RKO (cell line): ENCODE measurements at places on chromosomes 11 and 22.
A peak's percentile ranks its signal among the peaks of the same experiment; 100 is the strongest.

DNA sequence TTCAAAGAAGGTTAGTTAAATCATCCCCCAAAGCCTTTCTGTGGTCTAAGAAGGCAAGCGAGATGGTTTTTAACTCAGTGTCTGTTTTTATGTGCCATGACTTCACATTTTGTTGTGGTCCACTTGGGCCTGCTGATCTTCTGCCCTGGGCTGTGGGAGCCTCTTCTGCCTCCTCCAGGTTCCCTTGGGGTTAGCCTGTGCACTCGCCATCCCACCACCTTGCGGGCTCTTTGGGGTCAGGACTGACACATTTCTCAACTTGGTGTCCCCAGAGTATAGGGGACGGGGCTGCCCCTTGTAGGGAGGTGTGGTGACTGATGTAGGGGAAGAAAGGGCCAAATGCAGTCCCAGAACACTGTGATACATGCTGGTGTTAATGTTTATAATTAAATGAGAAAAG lies 207.0 kb downstream of the TBC1D22A start:
- DNase-seq = no peak

- DNase-seq = peak; percentile 36
Measured at GRCh38 chr22:46213052-46213451, 37.0 kb downstream of the CDPF1 start.

GRCh38 chr22:34429314-34429713 lies 509.0 kb upstream of the LARGE1 start:
- DNase-seq = peak; percentile 4

DNA sequence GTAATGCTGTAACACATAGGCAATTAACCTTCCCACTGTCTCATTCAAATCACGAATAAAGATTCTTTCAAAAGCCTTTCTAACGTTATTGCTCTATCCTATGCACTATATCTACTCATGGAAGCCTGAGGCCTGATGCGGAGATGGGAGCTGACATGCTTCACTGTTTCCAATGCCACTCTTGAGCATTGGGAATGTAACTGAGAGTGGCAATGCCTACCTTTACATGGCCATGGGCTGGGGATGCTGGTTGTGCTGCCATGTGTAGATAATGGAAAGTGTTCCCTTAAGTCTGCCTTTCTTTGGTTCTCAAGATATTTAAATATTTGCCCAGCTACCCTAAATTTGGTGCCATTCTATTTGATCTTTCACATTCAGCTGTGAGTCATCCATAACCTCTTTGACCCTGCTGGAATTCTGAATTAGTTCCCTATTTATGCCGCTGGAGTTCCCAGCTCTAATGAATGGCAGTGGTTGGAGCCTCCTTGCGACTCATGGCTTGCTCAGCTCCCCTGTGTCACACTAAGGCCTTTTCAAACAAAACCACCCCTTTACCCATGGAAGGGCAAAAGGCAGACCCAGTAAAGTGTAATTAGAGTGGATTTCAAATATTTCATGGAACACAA lies 21.4 kb upstream of the DKK3 start:
- DNase-seq = peak; percentile 77

DNA sequence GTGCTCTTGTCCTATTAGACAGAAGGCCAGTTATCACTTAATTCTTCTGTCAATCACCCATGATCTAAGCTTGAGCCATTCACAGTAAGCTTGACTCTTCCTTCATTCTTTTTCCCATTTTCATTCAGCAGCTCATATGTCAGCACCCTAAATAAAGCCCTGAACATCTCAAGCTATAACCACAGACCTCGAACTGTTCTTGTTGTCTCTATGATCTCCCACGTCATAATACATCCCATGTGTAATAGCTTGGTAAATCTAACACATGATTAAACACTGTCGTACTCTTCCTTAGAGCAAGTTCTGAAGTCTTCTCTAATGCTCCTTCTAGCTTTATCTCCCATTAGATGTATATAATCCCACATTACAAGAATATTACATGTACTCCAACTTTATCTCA lies 14.4 kb downstream of the MUC15 start:
- DNase-seq = no peak

- no peak for DNase-seq
Measured at GRCh38 chr11:67274768-67275605, 8.7 kb downstream of the GRK2 start.

- DNase-seq = peak; percentile 18
Measured at GRCh38 chr11:37504921-37505320, 906.9 kb upstream of the RAG2 start.

DNA sequence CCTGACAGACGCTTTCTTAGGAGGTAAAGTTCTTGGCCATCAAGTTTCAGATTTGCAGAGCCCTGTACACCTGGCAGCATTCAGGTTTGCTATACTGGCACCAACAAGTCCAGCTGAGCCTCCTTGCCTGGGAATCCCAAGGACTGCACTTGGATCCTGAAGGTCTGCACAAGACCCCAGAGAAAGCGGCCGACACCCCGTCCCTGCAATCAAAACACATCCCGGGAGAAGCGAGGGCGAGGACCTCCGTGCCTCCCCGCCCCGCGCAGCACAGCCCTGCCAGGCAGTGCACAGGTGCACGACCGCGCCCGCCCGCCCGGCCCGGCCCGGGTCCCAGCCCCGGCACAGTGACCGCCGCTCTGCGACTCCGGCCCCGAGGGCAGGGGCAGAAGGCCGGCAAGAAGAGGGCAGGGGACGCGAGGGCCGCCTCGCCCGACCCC lies 559 bp downstream of the MRTFA start:
- no peak for DNase-seq

- peak; percentile 47 for DNase-seq
Measured at GRCh38 chr22:31036671-31037550, 44.2 kb upstream of the SMTN start.

DNA sequence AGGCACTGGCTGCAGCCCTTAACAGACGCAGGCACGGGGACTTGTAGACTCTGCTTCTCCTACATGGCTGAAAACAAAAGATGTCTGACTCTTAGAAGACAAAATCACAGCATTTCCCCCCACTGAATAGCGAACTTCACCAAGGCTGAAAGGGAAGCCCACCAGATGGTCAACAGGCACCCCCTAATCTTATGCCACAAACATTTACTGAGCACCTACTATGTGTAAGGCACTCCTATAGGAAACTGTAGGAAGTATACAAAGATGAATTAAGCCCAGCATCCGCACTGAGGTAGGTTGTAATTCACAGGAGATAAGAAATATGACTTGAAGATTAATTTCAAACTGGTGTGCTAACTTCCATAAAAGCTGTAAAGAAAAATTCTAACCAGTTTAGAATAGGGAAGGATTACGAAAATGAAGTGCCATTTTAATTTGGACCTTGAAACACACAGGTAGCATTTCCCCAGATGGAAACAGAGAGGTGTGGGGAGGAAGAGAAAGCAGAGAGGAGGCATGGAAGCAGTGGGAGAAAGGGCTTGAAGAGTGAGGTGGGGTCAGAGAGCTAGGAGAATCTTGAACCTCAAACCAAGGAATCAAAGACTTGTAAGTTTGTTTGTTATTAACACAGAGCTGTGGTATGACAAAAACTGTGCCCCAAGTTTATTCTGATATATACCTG lies 38.1 kb downstream of the NUMA1 start:
- DNase-seq = no peak

DNA sequence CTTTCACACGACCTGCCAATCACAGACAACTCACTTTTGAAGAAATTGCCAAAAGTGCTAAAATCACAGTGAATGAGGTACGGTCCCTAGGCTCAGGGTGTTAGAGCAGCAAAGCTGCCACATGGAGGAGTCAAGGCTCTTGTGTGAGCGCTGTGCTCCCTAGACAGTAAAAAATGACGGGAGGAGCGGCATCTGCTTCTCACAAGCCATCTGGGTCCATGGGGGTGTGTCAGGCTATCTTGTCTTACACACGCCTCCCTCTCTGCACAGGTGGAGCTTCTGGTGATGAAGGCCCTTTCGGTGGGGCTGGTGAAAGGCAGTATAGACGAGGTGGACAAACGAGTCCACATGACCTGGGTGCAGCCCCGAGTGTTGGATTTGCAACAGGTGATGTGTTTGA lies 14.8 kb downstream of the PSMD13 start:
- DNase-seq = no peak

DNA sequence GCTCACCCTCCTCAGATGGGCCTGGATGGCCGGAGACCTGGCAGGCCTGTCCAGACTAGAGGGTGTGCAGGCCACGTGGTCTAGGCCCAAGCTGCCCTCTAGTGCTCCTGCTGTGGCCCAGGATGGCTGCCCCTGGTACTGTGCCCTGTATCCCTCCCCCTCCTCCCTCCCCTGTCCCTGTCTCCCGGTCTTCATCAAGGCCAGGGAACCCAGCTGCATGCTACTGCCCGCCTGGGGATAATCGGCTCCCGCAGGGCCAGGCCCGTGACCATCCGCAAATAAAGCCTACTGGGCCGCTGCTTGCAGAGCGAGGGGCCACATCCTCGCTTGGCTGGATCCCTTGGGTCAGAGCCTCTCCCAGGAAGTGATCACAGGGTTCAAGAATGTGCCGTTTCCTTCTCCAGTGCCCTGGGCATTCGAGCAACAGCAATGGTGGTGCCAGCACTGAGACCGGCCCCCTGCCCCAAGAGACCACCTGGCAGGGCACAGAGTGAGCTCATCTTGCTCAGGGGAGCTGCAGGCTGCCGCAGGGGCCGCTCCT lies 51.1 kb downstream of the WNT7B start:
- no peak for DNase-seq

GRCh38 chr11:70230840-70231710 lies 28.0 kb downstream of the FADD start:
- DNase-seq = no peak

DNA sequence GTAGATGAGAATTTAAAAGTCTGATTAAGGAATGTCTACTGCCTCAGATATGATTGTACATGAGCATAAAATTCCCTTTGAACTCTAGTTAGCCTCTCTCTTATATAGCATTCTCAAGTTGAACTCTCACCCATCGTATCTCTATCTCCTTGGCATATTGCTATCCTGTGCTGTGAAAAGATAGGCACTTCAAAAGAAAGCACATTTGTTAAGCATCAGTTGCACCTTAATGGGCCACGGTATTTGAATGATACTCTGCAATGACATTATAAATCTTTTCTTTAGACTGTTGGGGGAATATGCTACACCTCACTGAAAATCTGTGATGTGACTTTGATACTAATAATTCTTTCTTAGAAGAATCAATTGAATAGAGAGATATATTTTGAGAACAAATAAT lies 570.7 kb downstream of the JRKL start:
- no peak for DNase-seq

- DNase-seq = no peak
Measured at GRCh38 chr11:24356501-24356900, 140.4 kb upstream of the LUZP2 start.

DNA sequence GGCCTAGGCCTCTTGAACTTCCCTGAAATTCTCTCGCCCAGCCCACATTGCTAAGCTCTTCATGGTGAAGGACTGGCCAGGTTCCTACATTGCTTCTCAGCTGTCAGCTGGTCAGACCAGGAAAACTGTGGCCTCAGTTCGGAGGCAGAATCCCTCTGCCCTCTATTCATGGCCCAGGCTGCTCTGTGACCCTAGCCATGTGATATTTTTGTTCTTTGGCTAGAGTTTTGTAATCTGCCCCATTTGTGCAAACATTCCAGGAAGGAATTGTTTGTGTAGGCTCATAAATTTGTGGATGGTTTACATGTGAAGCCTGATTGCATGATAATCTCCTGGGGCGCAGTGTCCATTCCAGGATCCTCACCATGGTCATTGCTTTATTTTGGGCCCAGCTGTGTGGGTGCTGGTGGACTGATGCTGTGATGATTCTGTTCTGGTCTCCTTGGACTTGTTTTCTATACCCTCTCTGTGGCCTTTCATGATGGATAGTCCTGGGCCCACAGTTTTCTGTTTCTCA lies 149.1 kb upstream of the E2F8 start:
- DNase-seq = no peak

DNA sequence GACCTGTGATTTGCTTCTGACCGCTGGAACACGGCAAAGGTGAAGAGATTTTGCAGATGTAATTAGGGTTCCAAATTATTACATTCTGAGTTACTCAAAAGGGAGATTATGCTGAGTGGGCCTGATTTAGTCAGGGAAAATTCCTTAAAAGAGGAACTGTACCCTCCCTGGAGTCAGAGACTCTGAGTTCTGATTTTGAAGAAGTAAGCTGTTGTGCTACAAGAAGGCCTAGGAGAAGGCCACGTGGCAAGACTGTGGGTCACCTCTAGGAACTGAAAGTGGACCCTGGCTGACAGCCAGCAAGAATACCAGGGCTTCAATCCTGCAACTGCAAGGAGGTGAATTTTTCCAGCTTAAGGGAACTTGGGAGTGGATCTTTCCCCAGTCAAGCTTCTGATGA lies 45.3 kb downstream of the CHRDL2 start:
- no peak for DNase-seq

DNA sequence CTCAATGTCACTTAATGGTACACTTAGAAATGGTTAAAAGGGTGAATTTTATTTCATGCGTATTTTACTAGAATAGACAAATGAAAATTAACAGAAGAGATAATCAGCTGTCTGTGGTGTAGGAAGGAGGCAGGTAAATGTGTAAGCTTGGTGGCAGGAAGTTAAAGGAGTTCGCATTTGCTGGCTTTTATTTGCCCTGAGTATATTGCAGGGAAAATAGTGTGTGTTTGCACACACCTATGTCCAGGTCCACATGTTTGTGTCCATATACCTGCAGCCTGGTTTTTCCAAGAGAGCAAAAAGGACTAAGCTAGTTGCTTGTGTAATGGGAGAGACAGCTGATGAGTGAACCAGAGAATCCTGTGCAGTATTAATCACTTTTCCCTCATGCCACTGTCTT lies 16.0 kb downstream of the NTM start:
- DNase-seq = no peak

- DNase-seq = no peak
Measured at GRCh38 chr11:2761131-2762030, 61.6 kb upstream of the KCNQ1OT1 start.

GRCh38 chr11:3077189-3077836 lies 20.1 kb upstream of the CARS1 start:
- no peak for DNase-seq

- no peak for DNase-seq
Measured at GRCh38 chr22:46025973-46026898, 49.3 kb upstream of the WNT7B start.

- DNase-seq = no peak
Measured at GRCh38 chr11:134742224-134742612, 330.2 kb upstream of the B3GAT1 start.

- no peak for DNase-seq
Measured at GRCh38 chr11:30710221-30710620, 124.1 kb upstream of the MPPED2 start.

DNA sequence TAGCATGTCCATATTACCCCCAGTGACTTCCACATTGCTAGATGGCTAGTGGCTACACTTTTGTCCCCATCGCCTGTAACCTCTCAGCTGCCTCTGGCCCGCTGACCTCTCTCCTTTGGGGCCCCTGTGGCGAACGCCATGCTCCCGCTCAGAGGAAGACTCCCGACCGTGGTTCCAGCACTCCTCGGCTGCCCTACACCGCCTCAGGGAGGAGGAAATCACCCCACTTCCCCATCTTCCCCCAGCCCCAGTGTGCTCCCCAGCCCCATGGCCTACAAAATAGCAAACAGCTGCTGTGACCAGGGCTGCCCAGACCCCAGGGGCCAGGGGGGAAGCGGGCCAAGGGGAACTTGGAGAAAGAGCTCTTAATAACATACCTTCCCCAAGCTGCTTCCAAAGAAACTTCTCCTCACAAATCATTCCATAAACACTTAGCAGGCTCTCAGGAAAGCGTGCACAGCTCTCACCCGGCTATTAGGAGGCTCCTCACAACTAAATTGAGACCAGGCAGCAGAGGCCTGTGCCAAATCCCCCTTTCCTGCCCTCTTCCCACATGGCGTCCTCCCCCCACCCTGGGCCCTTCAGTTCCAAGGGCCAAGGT lies 63.5 kb upstream of the WNT11 start:
- DNase-seq = no peak
